Stimulated activated CD4-positive, alpha-beta T cell treated with anti-CD3 and anti-CD28 coated beads, Interleukin-4, amount 100 ng/mL, for 24 hours (primary cell): ENCODE measurements at places on chromosomes 11 and 22.

DNA sequence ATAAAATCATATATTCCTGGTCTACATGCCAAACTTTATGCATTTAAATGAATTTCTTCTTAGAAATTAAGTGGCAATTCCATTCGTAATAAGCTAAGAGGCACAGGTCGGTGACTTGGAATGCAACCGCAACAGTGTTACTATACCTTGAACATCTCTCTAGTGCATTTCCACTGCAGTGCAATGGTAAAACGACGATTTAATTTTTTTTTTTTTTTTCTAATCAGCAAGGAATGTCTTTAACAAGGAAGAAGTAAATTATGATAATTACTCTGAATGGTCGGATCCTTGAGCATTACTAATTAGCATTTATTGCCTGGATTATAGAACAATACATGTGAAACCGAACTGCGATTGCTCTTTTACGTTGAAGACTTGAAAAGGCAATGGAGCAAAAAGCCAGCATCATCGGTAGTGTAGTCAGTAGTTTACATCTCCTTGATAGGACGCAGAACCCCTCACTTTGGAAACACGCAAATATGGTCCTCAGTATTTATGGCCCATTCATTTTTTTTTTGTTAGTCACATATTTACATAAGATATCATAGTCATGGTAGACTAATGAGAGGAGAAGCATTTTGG, 20.2 kb downstream of the BLID start:
- no peak for DNase-seq

DNA sequence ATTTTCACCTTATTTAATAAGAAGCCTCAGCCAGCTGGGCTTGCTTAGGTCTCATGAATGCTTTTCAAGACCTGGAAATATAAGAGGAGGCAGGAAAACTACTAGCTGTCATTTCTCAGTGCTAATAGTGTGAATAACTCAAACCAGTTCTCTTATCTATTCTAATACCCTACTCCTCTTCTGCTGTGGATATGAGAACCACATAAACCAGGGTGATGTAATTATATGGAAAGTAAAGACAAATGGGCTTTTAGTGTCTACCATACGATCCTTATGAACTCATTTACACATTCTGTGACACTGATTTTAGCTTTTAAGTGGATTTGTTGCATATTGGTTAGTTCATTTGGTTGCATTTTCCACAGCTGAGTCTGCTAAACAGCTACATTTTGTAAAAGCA, 8.6 kb downstream of the PDGFD start:
- no peak for DNase-seq

DNA sequence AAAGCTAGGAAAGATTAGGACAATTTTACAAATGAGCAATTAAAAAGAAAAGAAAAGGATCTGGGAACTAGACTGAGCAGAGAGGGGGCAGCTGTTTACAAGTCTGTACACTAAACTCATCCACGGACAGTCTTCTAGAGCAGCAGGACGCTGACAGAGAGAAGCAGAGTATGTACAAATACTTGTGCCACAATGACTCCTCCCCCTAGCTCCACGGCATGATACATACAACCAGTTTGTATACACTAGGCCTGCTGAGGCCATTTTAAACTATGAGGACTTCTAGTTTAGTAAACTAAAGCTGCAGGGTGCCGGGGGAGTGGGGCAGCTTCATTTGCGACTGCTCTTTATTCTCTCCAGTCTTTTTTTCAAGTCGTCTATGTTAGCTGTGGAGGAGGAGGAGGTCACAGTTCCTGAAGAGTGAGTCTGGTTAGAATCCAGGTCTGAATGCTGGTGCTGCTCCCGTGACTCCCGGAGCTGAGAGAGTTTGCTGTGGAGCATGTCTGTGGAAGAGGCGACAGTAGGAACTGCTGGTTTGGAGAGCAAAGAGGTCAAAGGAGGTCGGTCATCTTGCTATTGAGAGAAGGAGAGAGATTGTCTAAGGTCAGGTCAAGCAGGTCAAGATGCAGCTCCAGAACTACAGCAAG, 24.8 kb downstream of the F2 start:
- no peak for DNase-seq

GRCh38 chr22:49419661-49420060, 408.0 kb downstream of the BRD1 start:
- DNase-seq: no peak
